ENCODE measurements at places on chromosomes 7 and 10.

- no peak for DNase-seq
These were observed 1.5 kb upstream of the EBLN1 start for GRCh38 chr10:22219308-22219707.

DNA sequence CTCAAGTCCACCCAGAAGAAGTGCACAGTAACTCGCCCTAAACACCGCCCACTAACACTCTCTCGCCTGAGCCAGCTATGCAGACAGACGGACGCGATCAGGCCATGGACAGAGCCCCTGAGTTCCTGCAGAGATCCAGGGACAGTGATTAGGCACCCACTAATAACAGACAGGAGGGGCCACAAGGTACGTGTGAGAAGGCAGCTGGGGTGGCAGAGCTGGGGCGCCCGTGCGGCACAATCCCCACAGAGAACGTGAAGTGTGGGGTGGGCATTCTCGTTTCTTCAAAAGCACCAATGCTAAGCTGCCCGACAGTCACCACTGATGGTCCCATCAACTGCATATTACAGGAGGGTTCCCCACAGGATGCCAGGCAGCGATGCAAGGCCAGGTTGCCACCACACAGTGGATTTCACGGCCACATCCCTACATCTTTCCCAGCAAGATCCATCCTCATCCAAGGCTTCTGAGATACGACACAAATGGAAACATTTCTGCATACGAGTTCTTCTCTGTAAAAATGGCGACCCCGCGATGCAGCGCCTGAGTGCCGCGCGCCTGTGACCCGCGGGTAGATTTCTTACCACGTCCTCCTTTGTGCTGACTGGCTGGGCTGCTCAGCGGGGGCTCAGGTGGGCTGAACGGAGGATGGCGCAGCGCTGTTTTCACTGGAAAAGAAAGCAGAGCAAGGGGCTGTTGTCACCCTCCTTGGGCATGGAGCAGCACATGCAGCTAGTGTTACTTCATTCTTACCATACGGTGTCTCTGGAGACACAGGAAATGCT, 237.5 kb downstream of the TNS3 start:
- no peak for DNase-seq

- DNase-seq, result no peak
These were observed 10.6 kb downstream of the BHLHA15 start for GRCh38 chr7:98221611-98222532.

DNA sequence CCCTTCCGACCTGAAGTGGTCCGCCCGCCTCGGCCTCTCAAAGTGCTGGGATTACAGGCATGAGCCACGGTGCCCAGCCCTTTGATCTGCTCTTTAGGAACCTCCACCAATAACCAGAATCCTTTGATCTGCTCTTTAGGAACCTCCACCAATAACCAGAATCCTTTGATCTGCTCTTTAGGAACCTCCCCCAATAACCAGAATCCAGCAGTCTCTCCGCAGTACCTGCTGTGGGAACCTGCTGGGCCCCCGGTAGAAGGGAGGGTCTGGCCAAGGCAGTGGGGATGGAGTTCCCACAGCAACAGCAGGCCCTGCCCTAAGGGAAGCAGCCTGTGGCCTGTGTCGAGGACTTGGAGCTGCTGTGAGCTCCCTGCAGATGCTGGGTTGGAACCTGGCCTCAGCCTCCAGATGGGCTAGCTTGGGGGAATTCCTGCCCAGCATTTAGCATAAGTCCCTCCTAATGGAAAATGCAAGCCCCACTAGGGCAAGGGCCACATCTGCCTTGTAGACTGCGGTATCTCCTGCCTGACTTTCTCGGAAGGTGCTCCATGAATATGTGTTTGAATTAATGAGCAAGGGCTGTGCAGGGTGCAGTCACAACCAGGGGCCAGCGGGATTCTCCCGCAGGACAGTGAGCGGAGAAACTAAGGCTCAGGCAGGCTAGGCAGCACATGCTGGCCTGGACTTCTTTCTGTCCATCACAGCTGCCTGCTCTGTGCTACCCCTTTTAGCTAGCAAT, 165.8 kb downstream of the UBE2H start:
- DNase-seq, result no peak

GRCh38 chr10:79532-80215, 30.6 kb upstream of the TUBB8 start:
- DNase-seq, result no peak

- DNase-seq, result no peak
These were observed 2.8 kb upstream of the GPRIN2 start for GRCh38 chr10:46559231-46559671.
